ENCODE measurements at places on chromosomes 6 and 20.

- no peak for DNase-seq
Observed at GRCh38 chr6:128415387-128415786, 105.0 kb downstream of the PTPRK start.

GRCh38 chr6:139540276-139540675, 165.8 kb upstream of the CITED2 start:
- peak; percentile 48 for DNase-seq

DNA sequence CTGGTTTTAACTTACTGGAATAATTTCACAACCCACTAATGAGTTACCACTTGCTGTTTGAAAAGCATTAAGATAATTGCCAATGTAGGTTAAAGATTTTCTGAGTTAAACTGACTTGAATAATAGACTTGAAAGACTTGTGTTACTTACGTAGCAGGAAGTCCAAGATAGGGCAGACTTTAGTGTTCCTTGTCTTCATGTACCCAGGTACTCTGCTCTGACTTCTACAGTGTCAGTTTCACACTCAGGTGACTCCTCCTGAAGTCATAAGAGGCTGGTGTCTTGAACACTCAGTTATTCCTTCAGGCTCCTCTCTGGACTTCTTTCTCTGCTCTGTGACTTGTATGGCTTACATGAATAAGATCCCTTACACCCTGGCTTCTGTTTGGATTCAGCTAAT, 76.3 kb upstream of the SGK1 start:
- no peak for DNase-seq

DNA sequence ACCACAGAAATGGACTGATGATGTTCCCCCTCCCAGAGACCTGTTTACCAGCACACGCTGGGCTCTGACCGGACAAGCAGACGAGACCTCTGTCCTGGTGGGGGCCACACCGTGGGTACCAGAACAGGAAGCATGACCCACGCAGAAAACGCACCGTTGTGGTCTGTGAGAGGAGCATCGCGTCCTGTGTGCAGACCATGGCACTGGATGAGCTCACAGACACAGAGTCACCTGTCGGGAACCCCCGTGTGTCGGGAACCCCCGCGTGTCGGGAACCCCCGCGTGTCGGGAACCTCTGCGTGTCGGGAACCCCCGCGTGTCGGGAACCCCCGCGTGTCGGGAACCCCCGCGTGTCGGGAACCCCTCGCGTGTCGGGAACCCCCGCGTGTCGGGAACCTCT, 37.4 kb downstream of the MYT1 start:
- no peak for DNase-seq

DNA sequence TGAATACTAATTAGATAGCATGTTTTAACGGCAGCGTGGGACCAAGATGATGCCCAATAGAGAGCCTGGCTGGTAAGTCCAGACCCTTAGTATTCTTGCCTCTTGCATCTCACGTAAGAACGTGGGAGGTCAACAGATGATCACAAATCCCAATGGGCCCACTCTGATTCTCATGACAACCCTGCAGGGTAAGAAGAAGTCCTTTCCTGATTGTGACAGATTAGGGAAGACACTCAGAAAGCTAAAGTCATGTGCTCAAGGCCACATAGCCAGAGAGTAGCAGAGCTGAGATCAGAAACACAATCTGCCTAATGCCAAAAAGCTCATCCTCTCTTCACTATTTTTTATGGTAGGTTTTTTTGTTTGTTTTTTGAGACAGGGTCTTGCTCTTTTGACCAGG, 103.8 kb downstream of the RALGAPA2 start:
- DNase-seq = no peak

- no peak for DNase-seq
Observed at GRCh38 chr6:48714250-48714649, 603.3 kb upstream of the PTCHD4 start.

- DNase-seq = no peak
Observed at GRCh38 chr20:40441771-40442170, 247.3 kb downstream of the MAFB start.

DNA sequence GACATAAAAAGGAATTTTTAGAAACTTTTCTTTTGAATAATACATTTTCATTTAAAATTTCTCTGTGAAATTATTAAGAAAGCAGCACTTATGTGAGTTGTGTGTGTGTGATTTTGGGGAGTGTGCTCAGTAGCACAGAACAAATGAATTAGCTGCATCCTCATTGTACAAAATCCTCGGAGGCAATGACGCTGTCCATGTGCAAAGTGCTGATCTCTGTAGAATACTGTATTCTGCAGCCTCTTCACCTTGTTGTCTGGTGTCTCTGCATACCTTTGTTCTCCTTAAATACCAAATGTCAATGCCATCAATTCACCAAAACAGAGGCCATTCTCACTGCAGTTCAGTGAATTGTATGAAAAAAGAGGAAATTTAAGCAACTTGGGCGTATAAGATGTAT, 838.4 kb downstream of the QKI start:
- no peak for DNase-seq

- DNase-seq = peak; percentile 66
Observed at GRCh38 chr6:16683641-16684194, 77.5 kb downstream of the ATXN1 start.

DNA sequence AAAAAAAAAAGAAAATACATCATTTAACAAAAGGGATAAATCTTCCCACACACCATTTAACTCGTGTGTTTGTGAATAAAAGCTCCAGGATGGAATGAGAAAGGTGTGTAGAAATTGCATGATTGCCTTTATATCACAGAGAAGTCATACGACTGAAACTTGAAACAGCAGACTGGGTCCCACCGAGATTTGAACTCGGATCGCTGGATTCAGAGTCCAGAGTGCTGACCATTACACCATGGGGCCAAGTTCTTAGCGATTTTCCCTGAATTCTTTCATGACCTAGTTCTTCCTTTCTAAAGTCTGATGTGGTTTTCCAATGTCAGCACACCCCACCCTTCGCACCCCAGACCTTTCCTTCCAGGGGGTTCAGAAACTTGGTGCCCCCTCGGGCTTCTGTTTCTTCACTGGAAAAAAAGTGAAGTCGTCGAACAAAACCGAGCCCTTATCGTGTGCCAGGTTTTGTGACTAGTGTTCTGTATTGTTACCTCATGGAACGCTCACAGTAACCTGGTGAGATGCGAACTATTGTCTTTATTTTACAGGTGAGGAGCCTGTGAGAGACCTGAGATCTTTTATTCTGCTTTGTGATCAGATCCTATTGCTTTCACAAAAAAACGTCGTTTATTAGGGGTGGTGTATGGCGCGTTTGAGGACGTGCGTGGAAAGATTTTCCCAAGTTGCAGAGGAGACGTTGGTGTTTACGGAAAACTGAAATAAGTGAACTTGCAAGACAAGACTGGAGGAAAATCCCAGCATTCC, 120.8 kb downstream of the OR2B2 start:
- peak; percentile 31 for DNase-seq

GRCh38 chr20:45157962-45158361, 16.7 kb upstream of the PI3 start:
- DNase-seq = no peak

DNA sequence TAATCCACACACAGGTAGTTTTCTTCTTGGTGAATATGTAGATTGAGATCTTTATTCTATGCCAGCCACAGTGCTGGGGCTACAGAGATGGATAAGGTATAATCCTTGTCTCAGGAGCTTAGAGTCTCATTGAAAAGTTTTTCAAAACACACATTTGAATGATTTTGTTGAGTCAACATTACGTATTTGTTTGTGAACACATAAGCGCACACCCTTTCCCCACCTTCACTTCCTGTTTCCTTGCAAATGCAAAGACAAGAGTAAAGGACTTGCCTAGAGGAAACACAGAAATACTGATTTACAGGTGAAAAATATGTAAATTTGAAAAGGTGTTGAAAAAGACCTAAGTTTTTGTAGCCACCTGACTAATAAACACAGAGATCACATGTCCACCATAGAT, 27.8 kb downstream of the VAPB start:
- DNase-seq = no peak

DNA sequence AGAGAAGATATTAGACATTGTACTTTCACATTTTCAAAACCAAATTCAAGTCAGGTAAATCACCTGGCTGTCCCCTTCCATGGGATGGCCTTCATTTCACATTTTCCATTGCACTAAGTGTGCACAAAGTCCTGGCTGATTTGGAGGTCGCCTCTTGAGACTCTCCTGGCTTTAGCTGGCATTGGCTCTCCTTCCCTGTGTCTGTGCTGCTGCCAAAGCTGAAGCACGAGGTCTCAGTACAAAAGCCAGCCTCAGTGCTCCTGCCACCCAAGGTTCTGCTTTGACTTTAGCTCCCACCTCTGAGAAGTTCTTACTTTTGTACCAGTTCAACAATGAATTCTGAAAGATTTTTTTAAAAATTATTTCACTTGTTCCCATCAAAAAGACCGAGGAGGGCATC, 289.2 kb upstream of the CNR1 start:
- no peak for DNase-seq

- no peak for DNase-seq
Observed at GRCh38 chr6:44897316-44897715, 430.8 kb upstream of the RUNX2 start.

DNA sequence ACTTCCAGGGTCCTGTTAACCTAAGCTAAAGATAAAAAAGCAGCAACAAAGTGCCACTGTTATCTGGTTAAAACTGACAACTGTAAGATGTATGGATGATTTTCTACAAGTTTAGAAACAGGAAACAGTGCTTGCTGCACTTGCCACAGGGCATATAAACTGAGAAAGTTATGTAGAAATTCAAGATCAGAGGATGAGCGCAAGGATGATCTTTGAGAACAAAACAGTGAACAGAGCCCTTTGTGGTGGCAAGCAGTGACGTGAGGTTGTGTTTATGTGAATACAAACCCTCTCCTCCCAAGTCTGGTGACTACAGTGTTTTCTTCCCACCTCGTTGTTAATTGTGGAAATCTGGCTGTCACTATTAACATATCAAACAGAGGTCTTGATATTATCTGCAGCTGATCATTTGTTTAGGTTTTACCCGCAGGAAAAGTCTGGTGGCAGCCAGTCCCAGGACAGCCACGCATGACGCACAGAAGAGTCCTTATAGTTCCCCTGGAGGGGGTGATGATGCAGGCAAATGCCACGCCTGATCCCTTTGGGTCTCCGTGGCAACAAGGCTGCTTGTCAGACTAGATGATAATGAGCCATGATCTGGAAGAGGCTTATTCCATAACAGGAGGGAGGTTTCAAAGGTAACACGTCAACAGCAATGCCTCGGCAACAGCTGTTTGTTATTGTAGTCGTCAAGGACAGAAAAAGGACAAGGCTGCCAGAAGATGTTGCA, 43.1 kb upstream of the TNFAIP3 start:
- peak; percentile 85 for DNase-seq

DNA sequence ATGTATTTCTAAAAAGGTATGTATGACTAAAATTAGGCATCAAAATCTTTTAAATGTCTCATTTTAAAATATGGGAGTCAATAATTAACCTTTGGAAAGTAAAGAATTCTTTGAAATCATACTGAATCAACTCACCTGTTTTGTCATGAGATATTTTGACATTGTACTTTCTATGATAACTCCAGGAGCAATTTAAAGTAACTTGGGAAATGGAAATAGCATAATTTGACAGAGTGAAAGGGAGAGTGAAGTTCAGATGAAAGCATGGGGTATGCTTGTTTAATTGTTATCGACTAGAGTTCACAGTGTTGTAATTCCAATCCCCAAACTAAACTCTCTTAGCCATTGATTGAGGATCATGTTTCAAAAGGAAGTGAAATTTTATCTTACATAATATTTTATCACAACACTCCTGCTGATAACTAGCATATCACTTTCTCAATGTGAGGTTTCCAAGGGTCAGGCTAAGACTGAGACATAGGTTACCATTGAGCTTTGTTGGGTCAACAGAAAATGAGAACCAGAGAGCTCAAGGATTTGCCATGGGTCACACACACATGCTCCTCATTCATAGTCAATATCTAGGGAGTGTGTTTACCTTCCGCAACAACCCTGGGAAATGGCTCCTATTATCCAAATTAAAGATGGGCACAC, 2.3 kb downstream of the GSTA1 start:
- DNase-seq = no peak

DNA sequence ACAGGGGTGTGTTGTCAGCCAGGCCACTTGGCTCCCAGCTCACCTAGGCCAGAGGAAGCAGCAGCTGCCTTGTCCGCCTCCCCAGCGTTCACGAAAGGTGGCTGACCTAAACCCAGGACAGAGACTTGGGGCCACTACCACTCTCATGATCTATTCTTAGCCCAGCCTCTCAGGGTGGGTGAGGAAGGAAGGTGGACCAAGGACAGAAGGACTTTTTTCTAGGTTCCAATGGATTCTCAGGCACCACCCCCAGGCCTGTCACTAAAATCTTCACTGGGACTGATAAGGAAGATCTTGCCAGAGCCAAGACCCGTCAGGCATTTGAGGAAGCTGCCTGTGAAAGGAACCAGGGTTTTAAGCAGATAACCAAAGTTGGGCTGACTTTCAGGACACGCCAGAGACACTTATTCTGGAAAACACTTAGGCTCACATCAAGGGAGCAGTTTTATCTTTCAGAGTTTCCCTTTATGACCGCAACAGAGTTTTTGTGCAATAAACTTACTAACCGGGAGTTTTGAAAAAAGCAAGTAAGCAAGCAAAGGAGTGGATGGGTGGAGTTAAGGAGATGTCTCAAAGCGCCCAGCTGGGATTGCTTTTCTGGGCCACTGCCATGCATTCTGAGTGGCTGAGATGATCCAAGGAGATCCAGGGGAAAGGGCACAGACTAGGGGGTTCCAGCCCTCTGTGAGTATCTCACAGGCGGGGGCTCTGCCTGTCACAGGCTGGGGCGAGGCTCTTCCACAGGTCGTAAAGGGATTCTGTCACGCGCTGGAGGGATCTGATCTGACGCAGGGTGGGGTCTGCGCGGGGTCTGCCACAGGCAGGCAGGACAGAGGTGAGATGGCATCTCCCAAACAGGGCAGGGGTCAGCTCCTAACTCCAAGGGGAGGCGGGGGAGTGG, 989 bp downstream of the FITM2 start:
- peak; percentile 19 for DNase-seq

GRCh38 chr6:53090576-53090975, 25.4 kb downstream of the FBXO9 start:
- DNase-seq = no peak

DNA sequence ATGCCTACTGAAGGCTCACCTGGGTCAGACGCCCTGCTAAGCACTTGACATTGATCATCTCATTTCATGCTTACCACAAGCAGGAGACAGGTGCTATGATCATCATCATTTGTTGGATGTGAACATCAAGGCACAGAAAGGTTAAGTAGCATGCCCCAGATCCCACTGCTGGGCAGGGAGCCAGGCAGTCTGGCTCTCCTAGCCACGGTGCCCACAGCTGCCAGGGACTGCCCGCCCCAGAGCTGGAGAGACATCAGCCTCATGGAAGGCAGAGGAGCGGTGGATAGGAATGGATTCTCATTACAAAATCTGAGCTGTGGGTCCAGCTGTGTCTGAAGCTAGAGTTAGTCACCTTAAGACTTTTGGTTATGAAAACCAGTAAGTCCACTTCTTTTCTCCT, 3.6 kb downstream of the SULF2 start:
- no peak for DNase-seq

- DNase-seq = no peak
Observed at GRCh38 chr6:2914318-2914660, 11.2 kb upstream of the SERPINB9 start.

- no peak for DNase-seq
Observed at GRCh38 chr20:63085151-63085861, 78.5 kb upstream of the BHLHE23 start.

Data from CD8-positive, alpha-beta T cell (primary cell).